Omental fat pad (tissue), 4 donors: ENCODE measurements at places on chromosomes 12 and 14.
A peak's percentile ranks its signal among the peaks of the same experiment; 100 is the strongest.

DNA sequence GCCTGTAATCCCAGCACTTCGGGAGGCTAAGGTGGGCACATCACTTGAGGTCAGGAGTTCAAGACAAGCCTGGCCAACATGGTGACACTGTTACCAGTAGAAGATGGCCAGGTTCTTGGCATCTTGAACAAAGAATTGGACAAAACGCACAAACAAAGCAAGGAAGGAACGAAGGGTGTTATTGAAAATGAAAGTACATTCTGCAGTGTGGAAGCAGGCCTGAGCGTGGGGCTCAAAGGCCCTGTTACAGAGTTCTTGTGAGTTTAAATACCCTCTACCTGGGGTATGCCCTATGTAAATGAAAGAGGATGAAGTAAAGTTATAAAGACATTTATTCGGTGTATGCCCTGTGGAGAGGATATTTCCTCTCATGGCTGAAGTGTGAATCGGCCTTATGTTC is 20.8 kb upstream of the CDK17 start:
- no peak for DNase-seq

- no peak for DNase-seq
Observed at GRCh38 chr12:40261937-40262336, 37.1 kb downstream of the LRRK2 start.

DNA sequence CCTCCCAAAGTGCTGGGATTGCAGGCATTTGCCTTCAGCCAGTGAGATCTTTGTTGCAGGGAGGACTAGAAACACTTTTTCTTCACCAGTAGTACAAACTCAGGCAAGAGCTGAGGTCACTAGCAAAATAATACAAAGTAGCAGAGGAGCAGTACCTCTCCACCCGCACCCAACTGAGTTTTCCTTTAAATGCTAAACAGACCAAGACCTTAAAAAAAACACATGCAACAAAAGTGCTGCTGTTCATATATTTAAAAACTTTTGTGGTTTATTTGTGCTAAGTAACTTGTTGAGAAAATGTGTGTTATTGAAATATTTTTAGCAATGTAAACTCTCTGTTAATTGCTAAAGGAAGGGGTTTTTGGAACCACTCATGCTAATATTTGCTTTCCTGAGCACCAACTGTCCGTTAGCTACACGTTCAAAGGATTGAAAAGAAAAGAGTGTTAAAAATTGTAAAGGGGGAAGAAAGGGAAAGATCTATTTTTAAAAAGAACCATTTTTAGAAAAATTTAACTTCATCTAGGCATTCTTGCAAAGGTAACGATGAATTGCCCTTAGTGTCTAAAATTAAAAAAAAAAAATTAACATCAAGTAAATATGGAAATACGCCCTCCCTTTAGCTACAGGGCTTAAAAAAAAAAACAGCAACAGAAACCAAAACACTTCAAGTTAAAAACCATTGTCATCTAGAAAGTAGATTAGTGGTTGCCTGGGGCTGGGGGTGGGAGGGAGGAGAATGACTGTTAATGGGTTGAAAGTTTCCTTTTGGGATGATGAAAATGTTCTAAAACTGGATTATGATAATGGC is 114.0 kb upstream of the KRAS start:
- DNase-seq: no peak

GRCh38 chr14:94679106-94679810 is 67.1 kb downstream of the SERPINA3 start:
- DNase-seq: no peak

- DNase-seq: no peak
Observed at GRCh38 chr14:99523704-99524055, 42.5 kb downstream of the CCNK start.

GRCh38 chr14:24307575-24308341 is at the start of gene CIDEB:
TSS of gene CIDEB (minus strand) at chr14:24307977. CDS start at chr14:24307858, 119 bp downstream.
- peak; percentile 60 for DNase-seq

- DNase-seq: no peak
Observed at GRCh38 chr12:68119250-68119649, 40.3 kb downstream of the IFNG start.

DNA sequence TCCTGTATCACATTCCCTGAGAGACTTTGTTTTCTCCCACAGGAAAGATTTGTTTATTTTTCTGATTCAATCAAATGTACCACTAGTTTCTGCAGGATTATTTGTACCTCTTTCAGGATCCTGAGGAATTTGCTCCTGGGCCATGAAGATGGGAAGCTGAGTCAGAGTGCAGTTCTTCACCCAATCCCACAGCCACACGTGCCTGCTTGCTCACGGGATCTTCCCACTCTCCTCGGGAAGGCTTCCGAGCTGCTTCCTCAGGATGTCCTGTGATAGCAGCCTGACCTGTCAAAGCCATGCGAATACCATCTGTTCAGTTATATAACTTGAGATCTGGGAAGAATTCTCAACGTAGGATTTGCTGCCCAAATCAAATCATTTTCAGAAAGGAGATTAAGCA is 41.8 kb upstream of the HIF1A start:
- DNase-seq: no peak

DNA sequence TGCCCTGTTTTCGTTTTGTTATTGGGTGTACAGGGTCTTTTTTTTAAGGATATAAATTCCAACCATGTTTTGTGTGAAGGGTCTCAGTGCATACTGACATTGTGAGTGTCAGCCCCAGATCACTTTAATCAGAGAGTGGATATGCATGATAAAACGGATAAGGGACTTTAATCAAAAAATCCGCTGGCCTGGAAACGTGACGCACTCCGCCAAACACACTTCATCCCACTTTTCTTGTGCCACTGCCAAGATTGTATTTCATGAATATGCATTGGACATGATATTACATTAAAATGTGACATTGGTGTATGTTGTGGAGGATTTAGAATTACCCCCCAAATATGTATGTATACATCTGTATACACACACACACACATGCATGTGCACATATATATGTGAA is 273.1 kb downstream of the VRK1 start:
- DNase-seq: no peak

- no peak for DNase-seq
Observed at GRCh38 chr14:102551995-102552705, 40.3 kb upstream of the RCOR1 start.

GRCh38 chr14:102138961-102139285 is 774 bp upstream of the WDR20 start:
- no peak for DNase-seq

DNA sequence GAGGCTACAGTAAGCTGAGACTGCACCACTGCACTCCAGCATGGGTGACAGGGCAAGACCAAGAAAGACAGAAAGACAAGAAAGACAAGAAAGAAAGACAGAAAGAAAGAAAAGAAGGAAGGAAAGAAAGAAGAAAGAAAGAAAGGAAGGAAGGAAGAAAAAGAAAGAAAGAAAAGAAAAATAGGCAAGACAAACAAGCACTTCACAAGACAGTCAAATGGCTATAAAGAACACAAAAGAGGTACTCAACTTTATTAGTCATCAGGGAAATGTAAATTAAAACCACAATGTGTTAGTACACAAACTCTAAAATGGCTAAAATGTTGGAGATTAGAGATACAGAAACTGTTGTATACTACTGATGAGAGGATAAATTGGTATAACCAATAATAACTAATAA is 6.6 kb downstream of the ATXN3 start:
- DNase-seq: no peak

DNA sequence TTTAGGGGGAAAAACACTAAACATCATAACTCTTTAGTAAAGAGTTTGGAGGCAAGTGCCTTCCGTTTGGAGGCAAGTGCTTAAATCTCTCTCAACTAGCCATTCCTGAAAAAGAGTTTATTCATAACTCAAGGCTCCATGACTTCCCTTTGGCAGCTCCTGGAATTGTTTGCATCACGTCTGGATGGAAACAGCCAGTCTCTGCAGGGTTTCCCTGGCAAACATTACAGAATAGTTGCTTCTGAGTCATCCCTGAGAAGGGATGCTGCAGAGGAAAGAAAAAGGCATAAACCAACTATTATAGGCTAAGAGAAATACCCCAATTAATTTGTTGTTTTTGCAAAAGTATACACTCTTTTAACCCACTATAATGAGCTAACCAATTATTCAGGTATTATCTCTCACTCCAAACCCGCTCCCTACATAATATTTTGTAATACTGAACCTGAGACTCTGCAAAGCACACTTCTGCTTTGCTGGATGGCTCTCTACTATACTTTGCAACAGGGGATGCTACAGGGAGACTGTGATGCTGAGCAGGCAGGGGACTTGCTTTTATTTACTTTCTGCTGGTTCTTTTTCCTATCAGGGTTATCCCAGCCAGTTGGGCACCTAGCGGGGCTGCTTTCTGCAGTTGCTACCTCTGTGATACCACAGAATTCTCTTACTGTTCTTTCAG is 497.7 kb downstream of the FUT8 start:
- DNase-seq: no peak

DNA sequence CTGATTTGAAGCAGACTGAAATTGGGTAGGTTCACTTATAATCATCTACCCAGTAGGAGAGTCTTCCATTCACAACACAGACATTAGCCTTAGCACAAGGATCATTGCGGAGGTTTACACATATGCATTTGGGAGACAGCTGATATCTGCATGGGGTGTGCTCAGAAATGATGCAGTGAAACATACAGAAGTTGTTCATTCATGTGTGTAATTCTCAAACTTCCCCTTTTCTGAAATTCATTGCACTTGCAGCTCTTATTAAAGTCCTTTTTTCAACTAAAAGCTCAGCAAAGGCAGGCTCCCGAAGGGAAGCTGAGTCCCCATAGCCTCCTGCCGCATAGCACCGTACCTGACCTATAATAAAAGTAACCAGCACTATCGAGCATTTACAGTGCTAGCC is 218.3 kb upstream of the CRY1 start:
- no peak for DNase-seq

DNA sequence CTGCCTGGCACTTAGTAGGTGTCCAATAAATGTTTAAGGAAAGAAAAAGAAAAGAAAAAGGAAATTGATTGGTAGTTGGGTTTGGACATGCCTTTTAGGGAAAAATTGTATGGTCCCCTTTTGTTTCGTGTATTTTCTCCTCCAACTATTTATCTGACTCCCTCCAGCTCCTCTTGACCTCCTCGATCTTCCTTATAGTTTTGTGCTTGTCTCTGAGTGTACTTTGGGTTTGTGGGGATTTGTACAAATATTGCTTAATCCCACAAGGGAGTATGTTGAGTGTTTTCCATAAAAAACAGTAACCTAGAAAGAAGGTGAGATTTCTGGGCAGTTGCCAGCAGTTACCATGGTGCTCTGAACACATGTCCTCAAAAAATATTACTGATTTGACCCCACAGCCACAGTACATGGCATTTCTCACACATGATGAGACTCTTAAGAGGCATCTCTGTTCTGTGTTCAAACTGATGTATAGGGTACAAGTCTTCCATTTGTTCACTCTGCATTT is 15.7 kb downstream of the PLEKHG7 start:
- no peak for DNase-seq

DNA sequence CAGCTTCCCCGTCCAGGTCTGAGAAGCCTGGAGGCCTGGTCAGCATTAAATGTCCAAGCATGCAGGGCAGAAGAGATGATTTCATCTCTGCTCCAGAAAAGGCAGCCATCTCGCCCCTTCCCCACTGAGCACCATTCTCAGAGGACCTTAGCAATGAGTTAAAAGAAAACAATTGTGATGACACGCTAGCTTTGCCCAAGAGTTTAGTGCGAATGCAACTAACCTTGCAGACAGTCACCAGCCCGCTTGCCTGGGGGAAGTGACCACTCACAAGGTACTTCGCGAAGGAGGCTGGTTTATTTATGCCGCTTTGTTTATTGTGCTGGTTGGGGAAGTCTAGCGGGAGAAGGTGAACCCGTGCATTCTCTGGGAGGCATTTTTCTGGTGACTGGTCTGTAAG is 170.7 kb downstream of the RBM19 start:
- no peak for DNase-seq

- no peak for DNase-seq
Observed at GRCh38 chr14:100668352-100668751, 58.3 kb upstream of the DLK1 start.

DNA sequence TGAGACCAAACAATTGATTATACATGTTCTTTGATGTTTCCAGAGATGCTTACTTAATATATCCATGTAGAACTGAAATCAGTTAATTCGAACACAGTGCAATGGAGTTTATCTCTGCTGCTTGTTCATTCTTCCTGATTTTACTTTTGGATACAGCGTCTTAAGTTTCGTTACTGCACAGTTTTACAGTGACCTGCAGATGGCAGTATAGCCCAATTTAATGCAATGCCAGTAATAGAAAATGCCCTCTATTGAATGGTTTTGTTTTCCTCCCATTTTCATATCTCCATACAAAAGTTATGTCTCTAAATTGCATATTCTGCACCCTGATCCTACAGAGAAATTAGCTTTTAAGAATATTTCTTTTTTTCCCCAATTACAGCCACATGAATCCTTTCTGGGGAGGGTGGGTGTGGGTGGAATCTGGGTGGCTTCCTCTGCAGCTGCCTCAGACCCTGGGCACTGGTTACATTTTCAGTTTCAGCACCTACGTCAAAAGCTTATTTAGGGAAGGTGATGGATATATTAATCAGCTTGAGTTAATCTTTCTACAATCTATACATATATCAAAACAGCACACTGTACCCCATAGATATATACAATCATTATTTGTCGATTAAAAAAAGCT is 101.1 kb upstream of the DCD start:
- no peak for DNase-seq

DNA sequence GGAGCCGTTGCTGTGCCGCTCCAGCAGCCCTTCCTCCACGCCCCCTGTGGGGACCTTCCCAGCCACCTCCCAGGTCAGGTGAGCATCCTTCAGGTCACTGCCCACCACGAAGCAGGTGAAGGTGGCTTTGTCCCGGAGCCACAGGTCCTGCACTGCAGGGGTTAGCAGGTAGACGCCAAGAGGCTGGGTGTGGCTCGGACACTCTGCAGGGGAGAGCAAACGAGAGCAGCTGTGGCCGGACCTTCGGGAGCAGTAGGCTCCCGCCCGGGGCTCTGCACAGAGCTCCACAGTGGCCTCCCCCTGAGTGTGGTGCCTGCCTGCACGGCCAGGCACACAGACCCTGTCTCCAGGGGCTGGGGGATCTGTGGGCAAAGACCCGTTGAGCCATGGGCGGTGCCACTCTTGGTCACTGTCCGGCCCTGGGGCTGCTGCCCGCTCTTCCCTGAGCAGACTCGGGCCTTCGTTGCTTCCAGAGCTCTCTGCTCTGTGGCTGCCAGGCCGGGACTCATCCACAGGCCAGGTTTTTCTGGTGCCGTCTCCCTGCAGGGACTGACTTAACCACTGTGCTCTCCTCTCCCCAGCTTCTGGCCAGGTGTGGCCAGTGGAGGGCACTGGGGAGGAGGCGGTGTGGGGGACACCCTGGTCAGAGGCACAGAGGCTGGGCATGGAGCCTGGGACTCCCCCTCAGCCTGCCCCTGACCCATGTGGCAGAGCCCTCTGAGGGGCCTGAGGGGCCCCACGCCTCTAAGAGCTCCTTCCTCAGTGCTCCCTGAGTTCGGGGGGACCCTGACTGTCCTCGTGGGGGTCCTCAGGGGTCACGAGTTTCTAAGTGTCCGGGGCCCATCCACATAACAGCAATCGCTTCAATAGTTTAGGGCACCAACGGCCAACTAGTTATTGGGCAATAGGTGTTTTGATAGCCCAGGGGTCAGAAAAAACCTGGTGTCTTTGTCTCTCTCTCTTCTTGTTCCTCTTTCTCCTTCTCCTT is 314.9 kb downstream of the TMEM121 start:
- no peak for DNase-seq

- no peak for DNase-seq
Observed at GRCh38 chr14:85252011-85252410, 277.9 kb upstream of the FLRT2 start.
